Stimulated activated CD8-positive, alpha-beta memory T cell treated with anti-CD3 and anti-CD28 coated beads, Interleukin-15, amount 100 ng/mL, for 4 hours (primary cell): ENCODE measurements at places on chromosomes 1 and 21.

DNA sequence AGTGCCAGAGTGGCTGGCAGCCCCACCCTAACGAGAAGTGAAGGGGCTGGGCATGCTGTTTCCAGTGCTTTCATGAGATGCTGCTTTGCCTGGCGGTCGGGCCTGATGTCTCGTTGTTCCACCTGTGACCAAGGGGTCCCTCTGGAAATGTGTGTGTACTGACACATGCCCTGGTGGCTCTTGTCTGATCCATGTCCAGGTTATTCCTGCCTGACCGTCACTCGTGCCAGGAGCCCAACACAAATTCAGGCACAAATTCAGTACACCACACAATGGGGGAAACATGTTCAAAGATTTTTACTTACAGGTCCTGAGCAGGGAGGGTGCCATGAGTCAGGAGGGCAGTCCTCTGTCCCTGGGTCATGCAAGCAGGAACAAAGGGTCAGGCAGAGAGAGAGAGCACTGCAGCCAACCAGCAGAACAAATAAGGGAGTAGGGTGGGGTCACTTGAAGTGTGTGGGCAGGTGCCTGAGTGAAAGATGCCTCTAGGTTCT lies 76.3 kb downstream of the ADARB1 start:
- no peak for DNase-seq

DNA sequence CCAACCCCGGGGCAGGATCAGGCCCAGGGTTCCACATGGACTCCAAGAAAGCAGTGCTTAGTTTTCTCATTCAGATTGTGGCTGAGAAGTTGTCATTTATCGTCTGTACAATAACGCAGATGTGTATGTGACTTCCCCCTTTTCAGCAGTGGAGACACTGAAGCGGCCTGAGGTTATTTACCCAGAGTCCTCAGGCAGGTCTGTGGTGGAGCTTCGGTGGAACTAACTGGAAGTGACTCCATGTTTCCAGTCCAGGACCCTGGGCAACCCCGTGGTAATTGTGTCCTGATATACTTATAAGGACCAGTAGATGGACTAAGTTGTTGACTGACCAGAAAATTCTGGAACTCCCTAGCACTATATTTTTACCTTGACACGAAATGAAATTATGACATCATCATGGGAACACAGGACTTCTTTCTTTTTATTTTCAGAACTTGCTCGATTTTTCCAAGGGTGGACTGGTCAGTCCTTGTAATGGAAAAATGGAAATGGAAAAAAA lies 1.0 kb upstream of the IER5 start:
- DNase-seq = no peak

DNA sequence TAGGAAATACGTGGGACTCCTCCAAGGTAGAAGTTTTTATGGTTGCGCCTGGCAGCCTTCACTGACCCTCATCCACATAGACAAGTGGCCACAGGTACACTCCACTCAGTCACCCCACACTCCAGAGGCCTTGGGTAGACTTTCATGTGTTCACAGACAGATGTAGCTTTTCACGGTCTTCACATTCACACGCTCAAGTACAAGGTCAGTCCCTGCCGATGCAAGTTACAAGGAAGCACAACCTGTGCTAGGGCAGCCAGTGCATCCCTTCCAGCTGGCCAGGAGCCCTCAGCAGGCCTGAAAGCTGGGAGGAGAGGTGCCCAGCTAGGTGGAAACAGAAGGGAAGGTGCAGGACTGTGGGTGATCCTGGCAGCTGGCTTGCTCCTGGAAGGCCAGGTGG lies 55.5 kb upstream of the FAM20B start:
- no peak for DNase-seq

DNA sequence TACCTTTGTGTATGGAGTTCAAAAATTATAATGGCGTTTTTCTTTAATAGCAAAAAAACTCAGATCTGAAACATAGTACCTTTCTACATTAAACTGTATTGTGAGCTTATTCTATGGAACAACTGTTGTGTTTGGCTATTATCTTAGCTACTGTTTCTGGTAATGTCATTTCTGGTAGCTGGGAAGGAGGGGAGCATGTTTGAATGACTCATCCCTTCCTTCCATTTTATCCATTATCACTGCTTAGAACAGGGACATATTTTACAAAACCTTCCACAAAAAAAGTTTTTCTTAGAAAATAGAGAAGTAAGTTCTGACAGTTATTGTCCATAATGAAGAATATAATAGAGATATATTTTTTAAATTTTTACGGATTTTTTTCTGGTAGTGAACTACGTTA lies 128.3 kb downstream of the NRDC start:
- DNase-seq = no peak

DNA sequence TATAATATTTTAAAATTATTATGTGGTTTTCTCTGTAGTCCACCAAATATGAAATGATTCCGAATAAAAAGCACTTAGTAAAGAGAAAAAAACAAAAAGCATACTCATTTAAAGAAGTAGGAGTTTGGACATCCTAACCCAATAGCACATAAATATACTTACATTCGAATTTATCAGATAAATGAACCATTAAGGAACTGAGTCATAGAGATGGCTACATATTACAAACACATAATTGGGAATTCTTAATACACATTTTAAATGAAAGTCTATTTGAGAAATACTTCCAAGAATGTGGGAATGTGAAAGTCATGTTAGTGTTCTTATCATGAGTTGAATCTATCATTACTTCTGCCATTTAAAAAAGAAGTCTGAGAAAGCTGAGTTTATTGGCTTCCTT lies 75.0 kb downstream of the USP24 start:
- DNase-seq = no peak
